ENCODE measurements at places on chromosomes 11 and 22.

GRCh38 chr11:10247011-10247410, 47.0 kb downstream of the SBF2 start:
- DNase-seq = no peak

DNA sequence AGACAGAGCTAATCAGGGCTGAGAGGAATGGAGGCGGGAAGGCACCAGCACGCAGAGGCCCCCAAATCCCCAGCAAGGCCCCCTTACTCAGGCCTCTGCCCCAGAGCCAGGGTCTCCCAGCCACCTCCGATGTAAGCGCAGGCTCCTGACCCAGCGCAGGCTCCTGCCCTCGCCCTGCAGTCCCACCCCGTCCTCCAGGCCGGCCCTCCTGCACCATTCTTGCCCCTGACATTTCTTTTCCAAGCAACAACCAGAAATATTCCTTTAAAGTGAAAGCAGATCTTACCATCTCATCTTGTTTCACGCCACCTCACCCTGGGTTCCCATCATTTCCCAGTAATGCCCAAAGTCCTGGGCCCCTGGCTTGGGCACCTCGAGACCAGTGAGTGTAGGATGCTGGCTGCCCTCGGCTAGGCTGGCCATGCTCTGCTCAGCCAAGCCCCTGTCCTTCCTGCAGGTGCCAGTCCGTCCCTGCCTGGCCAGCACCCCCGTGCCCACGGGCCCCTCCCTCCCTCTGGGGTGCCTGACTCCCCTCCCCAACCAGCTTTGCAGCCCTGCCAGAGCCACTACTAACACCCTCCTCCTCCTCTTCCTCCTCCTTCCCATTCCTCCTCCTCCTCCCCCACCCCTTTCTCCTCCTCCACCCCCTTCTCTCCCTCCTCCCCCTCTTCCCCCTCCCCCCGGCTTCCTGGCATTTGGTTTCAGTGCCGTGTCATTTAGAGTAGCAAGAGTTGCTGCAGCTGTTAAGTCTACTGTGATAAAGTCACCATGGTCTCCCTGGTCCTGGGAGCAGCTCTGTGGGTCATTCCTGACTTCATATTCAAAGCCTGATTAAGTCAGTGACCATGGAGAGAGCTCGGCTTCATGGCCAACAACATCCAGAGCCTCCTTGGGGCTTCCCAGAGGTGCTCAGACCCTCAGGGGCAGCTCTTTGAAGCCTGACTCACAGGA, 78.7 kb downstream of the PIWIL3 start:
- DNase-seq = no peak

- no peak for DNase-seq
Observed at GRCh38 chr11:6197466-6198200, 1.4 kb upstream of the OR52W1 start.

GRCh38 chr11:132692891-132693290, 839.4 kb downstream of the OPCML start:
- no peak for DNase-seq

DNA sequence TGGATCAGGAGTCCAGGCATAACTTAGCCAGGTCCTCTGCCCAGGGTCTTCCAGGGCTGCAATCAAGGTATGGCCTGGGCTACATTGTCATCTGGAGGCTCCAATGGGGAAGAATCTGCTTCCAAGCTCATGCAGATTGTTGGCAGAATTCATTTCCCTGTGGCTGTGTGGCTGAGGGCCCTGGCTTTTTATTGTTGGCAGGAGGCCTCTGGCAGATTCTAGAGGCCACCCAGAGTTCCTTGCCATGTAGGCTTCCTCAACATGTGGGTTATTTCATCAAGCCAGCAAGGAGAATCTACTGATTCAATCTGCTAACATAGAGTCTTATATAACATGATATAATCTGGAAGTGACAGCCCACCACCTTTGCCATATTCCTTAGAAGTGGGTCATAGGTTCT, 16.4 kb upstream of the EP300 start:
- DNase-seq = no peak

GRCh38 chr11:47946682-47947559, 33.4 kb upstream of the PTPRJ start:
- DNase-seq = no peak

- peak; percentile 8 for DNase-seq
Observed at GRCh38 chr22:33513388-33514338, 406.6 kb downstream of the LARGE1 start.

DNA sequence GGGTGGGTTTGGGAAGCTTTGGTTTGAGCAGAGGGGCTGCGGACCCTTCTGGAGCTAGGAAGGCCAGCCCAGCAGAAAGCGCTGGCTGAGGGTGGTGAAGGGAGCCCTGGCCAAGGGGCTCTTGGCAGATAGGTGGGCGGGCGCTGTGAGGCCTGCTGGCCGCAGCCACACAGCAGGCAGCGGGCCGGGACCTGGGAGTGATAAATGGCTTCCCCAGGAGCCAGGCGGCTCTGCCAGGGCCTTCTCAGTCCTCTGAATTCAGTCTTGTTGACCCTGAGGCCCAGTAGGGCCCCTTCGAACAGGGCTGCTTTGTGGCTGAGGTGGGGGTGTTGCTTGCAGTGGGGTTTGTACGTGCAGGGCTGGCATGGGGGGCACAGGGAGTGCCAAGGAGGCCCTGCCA, 33.4 kb upstream of the H19 start:
- no peak for DNase-seq

- peak; percentile 93 for DNase-seq
Observed at GRCh38 chr11:61827571-61828378, at the start of gene FADS2. TSS of gene FADS2 (plus strand) at chr11:61828300. CDS start at chr11:61828391, 91 bp downstream.
